ENCODE measurements at places on chromosomes 11 and 22.

DNA sequence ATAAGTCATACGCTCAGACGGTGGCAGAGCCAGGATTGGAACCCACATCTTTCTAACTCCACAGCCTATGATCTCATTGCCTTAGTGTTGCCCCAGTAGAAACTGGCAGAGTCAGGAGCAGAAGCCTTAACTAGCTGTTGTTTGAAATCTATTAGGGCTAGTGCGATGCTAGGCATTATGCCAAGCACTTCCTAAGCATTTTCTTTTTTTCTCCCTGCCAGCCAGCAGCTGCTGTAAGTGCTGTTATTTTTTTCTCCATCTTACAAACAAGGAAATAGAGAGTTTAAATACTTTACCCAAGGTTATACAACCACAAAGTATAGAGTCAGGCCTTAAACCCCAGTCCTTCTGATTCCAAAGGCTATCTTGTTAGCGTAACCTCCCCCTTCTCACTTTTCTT lies 161.0 kb upstream of the SORL1-AS1 start:
- DNase-seq, result no peak

- DNase-seq, result no peak
Measured at GRCh38 chr11:23359297-23359696, 499.0 kb upstream of the CCDC179 start.

DNA sequence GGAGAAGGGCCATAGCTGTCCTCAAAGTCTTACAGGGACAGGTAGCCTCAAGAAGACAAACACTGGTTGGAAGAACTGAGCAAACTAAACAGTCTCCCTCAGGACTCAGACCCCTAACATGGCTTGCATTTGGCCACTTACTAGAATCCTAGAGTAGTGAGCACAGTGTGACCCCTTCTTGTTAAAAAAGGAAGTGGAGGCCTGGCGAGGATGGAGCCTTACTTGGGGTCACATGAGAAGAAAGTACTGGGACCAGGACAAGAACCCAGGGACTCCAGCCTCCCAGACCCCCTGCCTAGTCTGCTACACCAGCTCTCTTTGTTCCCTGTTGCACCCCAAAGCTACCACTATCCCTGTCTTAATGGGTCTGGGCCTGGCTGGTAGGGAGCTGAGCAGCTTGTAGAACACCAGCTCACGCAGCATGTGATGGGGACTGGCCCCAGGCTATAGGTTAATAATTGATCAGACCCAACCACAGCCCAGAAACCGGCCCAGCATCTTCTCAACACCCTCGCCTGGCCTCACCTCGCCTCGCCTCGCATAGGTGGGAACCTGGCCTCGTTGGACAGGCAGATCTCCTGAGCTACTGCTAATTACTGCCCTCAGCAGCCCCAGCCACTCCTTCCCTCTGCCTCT lies 17.6 kb downstream of the DGAT2 start:
- peak; percentile 40 for DNase-seq

GRCh38 chr11:11189506-11189905 lies 163.5 kb downstream of the CSNK2A3 start:
- no peak for DNase-seq

- DNase-seq, result no peak
Measured at GRCh38 chr11:109237636-109238035, 184.4 kb upstream of the C11orf87 start.
